ENCODE measurements at places on chromosomes 3 and 15. TPM values are rescaled to one million over a fixed set of nuclear protein-coding genes. Genes with fewer than 3 reads are reported as not detected.

- DNase-seq: peak; percentile 87
Observed at GRCh38 chr15:64809649-64810496, 15.6 kb downstream of the PIF1 start.

DNA sequence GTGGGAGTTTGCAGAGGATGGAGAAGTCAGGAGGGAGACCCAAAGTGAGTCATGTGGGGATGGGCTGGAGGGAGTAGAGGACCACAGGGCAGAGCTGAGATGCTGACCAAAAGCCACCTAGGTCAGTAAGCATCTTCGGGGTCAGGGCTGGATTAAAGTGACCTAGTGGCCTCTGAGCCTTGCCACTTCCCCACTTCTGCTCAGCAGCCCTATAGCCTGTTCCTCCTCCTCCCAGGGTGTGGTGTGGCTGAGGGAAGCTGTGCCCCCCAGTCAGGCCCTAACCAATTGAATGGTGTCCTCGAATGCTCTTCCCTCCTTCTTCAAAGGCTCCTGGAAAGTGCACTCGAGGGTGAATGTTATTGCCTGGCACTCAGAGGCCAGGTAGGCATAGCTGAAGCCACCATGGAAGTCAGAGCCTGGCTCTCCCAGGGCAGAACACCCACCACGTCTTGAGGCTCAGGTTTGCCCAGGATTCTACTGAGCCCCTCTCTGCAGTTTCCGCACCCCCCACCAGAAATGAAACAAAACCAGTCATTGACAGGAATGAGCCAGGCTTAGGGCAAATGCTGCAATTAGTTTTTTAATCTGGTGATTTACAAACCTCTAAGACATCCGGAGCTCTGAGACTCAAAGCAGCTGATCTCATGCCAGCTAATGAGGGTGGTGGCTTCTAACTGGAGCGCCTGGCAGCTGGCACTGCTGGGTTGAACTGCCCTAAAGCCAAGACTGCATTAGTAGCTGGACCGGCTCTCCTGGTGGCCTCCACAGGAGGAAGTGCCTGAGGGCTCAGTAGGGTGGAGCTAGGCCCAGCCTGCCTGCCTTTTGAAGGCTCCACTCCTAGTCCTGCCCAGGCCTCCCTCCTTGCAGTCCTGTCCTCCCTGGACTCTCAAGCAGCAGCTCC, 26.0 kb upstream of the VIPR1 start:
- no peak for DNase-seq

- no peak for DNase-seq
Observed at GRCh38 chr3:18633002-18633401, 207.9 kb upstream of the SATB1 start.

The CYP8B1 gene
- polyA plus RNA-seq: not detected

- DNase-seq: no peak
Observed at GRCh38 chr3:72953325-72953956, 43.2 kb upstream of the PPP4R2 start.
